ENCODE measurements at places on chromosomes 12 and 14.

DNA sequence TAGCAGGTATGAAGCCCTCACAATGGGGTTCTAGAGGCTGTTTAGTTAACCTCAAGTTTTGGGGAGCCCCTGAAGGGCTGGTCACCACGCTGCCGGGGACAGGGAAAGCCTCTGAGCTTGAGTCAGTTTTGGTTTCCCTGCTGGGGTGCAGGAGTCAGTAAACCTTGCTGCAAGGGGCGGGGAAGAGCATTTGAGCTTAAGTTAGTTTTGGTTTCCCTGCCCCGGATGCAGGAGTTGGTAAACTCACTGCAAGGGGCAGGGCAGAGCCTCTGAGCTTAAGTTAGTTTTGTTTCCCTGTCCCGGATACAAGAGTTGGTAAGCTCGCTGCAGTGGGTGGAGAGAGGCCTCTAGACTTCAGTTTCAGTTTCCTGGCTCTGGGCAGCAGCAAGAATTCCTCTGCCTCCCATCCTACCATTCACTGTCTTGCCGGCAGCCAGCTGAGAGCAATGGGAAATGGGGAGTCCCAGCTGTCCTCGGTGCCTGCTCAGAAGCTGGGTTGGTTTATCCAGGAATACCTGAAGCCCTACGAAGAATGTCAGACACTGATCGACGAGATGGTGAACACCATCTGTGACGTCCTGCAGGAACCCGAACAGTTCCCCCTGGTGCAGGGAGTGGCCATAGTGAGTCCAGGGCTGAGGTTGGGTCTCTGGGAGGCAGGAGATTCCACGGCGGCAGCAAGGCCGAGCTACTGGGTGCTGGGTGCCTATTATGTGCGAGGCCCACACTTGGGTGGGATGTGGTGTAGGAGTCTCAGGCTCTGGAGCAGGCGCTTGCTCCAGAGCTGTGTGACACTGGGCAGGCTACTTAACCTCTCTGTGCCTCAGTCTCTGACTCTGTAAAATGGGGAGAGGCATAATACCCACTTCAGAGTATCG lies at the start of gene OAS2:
OAS2 (plus strand) TSS at position 357 of the 878 bp plus-strand sequence; CDS start at position 447, 90 bp downstream.
- peak; percentile 14 for DNase-seq

GRCh38 chr12:10279937-10280336 lies 27.7 kb upstream of the KLRD1 start:
- no peak for DNase-seq

DNA sequence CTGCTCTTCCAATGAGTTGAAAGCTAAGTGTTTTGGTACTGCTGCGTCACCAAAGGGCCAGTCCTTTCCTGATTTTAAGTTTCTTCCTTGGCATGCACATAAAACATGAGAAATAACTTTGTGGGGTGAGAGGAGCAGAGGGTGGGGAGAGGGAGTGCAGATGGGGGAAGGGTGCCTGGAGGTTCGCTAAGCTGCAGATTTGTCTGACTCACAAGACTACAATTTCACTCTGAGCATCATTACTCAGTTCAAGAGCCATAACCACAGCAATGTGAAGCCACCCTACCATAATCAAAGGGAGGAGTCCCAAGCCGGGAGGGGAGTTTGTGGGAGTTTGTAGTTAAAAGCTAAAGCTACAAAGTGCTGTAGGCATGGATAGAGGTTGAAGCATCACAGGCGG lies 136.1 kb downstream of the ANO2 start:
- no peak for DNase-seq

- peak; percentile 88 for DNase-seq
Observed at GRCh38 chr12:4379405-4379804, at the start of gene FGF23. FGF23 (minus strand) TSS chr12:4379712; CDS start chr12:4379582, 130 bp downstream.

DNA sequence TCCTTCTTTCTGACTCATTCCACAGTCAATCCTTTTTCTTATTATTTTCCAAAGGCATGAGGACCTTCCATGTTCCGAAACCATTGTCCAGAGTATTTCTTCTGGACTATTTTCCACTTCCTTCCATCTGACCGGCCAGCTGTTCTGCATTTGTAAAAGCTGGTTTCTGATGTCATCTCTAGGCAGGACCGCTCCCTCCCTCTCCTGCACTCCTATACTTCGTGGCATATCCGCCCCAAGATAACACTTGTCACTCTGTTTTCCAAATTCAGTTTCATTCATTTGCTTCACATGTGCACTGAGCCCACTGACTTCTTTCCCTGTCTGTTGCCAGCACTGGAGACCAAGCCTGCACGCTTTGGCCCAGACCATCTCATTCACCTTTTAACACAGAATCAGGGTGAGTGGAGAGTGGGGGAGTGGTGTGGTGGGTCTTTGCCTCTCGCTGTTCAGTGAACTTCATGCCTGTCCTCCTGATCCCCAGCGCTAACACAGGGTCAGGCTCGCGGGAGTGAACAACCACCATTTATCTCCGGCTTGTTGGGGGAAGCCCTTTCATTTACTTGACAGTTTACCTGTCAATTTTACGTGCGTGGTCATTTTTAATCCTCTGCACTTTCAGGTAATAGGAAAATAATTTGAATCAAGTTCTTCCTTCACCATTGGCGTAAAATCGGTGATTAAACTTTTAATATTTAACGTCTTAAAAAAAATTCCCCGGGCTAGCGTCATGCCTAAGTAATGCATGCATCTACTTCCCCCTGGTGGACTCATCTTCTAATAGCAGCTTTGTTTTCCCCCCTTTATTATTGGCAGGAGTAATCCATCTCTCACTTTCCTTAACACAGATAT lies 52.5 kb downstream of the C12orf75 start:
- peak; percentile 72 for DNase-seq

DNA sequence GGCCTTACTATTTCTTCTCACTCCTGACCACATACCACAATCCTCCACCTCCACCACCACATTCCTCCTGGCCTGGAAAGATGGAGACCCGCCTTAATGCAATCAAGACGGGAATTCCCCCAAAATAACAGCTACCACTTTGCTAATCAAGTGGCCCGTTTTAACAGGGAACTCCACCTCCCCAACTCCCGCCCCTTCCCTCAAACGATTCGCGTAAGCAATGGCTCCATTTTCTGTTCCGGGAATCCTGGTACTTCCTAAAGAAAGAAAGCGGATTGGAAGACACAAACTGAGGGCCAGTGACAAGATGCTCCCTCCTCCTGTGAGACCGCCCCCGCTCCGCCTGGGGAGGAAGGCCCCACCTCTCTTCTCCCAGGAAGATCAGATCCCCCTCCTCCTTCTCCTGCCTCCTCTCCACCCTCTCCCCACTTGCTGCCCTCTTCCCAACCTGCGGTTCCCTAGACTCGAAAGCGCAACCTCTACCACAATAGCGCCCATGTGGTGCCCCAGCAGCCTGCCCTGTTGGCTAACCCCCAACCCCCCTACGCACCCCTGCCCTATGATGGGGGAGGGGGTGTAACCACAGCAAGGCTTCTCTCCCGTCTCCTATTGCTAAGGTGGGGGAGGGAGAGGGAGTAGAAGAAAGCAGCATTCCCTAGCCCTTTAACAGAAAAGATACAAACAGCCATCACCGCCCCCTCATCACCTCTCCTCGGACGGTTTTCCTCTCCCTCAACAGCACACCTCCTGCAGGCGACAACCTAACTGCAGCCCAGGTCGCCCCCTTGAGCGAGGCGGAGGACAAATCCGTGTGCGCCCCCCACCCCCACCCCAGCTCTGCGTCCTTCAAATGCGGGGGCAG lies 777 bp downstream of the ARF3 start:
- DNase-seq: peak; percentile 95

- no peak for DNase-seq
Observed at GRCh38 chr14:83312511-83312910, 1778.9 kb upstream of the SEL1L start.

GRCh38 chr14:30915596-30915995 lies 41.2 kb downstream of the COCH start:
- no peak for DNase-seq

DNA sequence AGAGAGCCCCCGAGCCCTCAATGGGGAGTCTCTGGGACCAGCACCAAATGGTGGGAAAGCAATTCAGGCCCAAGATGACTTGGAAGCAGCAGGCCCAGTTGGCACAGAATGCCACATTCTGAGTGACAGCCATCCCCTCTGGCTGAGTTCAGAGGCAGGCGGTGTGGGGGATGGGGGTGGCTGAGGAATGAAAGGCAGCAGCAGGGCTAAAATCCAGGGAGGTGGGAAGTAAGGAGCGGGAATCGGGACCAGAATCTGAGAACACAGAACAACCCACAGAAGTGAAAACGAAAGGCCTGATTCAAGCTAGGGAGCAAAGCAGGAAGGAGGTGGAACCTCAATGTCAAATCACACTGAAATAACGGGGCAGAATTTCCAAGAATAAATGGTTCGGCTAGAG lies 171.2 kb downstream of the CALM1 start:
- DNase-seq: peak; percentile 30

- DNase-seq: no peak
Observed at GRCh38 chr12:131163189-131163738, 209.6 kb downstream of the ADGRD1 start.

DNA sequence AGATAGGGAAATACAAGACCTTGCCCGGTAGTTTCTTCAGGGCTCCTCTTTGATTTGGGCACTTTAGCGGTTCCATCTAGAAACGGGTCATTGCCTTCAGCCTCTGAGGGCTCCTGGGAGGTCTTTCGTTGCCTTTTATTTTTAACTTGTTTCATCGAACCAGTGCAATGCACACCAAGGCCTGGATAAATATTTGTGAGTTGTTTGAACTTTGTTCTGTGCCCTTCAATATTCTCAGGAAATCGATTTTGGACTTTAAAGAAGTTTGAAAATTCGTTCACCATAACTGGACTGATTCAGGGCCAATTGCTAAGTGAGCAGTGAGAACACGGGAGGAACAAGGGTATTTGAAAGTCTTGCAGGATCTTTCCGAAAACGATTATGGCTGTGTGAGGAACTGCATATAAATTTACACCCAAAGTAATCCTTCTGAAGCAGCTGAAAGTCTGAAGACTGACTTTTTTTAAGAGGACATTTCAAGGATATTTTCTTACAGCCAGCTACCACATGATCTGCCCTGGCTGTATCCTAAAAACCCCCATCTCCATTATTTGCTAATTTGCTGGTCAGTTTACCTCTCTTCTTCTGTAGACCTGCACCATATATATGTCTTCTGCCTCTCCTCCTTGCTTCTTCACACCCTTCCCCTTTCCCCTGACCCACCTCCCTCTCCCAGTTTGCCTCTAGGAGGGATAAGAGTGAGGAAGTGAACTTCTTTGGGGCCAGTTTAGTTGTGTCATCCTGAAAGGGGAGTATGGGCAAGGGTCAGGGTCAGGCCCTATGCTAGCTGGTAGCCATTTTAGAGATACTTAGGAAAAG lies 8.0 kb downstream of the DUSP6 start:
- no peak for DNase-seq

GRCh38 chr12:105581420-105581819 lies 250.9 kb downstream of the C12orf75 start:
- DNase-seq: no peak

GRCh38 chr12:131448254-131448795 lies 262.6 kb upstream of the SFSWAP start:
- DNase-seq: no peak

DNA sequence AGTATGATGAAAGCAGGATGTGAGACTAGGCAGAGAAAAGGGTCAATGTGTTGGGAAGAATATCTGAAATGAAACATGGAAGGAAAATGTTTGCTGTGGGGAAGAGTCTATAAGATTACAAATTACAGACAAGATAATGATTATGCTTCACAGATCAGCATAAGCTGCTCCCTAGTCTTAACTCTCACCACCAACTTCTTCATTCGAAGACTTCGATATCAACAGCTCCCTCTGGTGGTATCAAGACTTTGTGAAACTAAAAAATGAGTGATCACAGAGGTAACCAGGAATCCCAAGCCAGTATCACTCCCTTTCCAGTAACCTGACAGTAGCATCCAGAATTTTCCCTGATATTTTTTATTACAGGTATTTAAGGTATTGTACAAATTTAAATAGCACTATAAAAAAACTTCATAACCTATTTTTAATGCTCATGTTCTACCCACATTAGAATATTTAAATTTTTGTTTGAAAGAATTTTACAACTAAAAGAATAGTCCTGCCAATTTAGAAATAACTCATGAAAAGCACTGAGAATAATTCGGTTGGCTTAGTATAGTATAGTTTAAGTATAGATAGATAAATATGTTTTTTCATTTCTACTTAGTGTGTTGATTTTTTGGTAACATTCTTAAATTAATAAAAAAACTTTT lies 84.4 kb downstream of the C2CD5 start:
- DNase-seq: peak; percentile 79

DNA sequence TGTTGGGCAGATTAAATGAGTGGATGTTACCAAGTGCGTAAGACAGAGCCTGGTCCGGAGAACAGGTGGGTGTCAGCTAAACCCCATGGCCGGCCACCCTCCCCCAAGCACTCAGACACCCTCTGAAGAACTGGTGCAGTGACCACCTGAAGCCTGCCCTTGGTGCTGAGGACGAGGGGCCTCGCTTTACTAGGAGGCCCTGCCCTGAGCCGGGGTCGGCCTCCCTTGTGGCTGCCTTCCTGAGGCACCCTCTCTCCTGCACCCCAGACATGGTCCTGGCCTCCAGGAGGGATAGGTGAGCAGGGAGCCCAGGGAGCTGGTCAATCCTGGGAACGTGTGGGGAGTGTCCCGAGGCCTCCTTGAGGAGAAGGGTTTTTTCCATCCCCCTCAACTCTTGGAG lies 4.9 kb upstream of the KIF26A start:
- no peak for DNase-seq

DNA sequence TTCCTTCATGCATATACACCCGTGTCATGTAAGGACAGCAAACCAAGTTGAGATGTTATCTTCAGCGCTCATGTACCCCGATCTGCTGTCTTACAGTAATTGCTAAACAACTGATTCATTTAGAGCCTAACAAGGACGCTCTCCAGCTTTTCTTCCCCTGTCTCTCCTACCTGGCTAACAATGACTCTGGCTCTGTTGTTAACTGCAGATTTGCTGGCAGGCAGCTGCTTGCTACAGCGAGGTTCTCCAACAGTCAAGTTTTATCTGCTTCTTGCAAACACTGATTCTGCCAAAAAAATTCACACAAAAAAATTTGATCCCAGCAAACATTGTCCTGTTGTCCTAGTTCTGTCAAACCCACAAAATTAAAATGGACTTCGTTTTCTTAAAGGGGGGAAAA lies 101.6 kb downstream of the OTX2 start:
- DNase-seq: no peak

DNA sequence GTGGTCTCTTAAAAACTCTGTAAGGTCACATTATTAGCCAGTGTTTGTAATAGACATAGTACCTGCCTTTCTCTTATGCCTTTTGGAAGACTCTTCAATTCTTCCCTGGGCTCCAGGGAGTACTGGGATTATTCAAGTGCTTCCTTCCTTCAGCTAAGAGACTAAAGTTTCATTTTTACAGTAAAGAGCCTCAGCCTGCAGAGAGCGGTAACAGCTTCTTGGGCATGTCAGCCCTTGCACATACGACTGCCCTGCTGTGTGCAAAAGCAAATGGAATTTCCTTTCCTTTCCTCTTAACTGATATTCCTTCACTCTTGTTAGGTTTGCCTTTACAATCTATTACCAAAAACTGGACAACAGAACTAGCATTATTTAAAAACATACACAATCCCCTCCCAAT lies 32.9 kb upstream of the AMIGO2 start:
- DNase-seq: no peak

DNA sequence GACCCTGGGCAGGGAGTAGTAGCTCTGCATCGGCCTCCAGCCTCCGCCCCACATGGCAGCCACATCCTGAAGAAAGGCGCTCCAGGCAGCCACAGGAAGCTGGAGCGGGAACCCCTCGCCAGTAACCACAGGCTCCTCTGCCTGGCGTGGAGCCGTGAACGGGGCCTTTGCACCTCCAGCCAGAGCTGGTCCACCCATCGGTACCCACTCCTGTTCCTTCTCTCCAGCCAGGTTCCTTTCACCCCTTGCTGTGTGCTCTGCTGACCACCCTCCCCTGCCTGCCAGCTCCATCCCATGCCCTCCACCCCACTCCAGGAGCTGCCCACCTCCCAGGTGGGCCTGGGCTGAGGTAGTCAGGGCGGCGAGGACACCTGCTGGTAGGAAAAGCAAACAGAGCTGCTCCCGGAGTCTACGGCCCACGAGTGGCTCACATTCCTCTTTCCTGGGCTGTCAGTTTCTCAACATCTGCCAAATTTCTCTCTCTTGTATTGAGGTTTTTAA lies 2.7 kb downstream of the TGFB3 start:
- peak; percentile 60 for DNase-seq

All from neural progenitor cell (in vitro differentiated cells).